Caco-2 (cell line): ENCODE measurements at places on chromosomes 2 and 18.

DNA sequence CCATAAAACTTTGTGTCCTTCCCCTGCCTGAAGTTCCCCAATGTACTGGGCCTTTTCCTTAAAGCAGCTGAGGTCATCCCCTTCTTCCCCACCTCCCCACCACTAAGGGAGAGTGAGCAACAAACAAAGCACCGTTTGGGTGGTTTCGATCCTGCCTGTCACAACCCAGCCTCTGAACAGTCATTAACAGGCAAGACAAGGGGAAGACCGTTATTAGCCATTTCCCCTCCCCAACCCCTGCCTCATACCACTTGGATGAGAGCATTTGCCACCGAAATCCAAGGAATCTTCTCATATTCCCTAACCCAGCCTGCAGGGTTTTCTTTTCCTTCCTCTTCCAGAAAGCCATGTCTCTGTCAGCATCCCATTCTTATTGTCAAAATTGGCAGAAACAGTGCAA, 65.6 kb downstream of the STRADB start:
- H3K4me3 ChIP-seq = no peak overlapping the region
- no peak overlapping the region for H3K27ac ChIP-seq
- no peaks in the 10 kb centered on the region for H3K36me3 ChIP-seq
- H3K27me3 ChIP-seq = no peaks in the 10 kb centered on the region
- H3K4me1 ChIP-seq = no peaks in the 10 kb centered on the region

GRCh38 chr2:125095826-125096225, 1070.7 kb downstream of the CNTNAP5 start:
- no peak overlapping the region for H3K27ac ChIP-seq
- H3K27me3 ChIP-seq = no peaks in the 10 kb centered on the region

DNA sequence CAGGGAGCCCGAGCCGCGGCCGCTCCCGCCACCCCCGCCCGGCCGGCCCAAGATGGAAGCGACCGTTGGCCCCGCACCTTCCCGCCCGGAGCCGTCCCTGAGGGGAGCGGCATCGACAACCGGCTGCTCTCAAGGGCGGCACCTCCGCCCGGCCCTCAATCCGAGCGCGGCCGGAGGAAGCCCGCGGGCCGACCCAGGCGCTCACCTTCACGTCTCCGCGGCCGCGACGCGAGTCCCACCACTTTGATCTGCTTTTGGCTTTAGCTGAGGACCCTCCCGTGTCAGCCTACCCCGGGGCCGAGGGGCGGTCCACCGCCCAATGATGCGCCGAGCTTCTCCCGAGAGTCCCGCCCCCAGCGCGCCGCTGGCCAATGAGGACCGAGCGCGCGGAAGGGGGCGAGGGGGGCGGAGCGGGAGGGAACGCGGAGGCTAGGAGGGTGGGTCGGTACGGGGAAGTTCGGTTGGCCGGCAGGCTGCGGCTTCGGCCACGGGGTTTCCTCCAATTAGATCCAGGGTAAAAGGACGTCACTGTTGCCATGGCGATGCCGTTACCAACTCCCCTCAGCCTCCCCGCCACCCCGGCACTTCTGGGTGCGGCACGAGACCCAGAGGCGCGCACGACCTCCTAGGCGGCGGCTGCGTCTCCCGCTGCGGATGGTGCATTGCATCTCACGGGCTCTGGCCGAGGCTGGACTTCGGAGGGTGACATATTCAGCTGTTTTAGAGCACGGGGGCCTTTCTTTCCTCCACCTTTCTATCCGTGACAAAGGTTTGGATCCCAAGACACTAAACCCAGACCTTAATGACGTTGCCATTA, at the start of gene YWHAQ:
YWHAQ (minus strand) TSS at position 262 of the 817 bp plus-strand sequence. CDS start 545 bp downstream, outside the sequence.
- peak within 1 kb of the TSS; percentile 89 for H3K4me3 ChIP-seq
- peak within 1 kb of the TSS; percentile 92 for H3K27ac ChIP-seq
- peak; percentile 100 for DNase-seq
- H3K36me3 ChIP-seq = peaks cover 5% of the 10 kb centered on the region; the same call in 1 of the 2 replicates

DNA sequence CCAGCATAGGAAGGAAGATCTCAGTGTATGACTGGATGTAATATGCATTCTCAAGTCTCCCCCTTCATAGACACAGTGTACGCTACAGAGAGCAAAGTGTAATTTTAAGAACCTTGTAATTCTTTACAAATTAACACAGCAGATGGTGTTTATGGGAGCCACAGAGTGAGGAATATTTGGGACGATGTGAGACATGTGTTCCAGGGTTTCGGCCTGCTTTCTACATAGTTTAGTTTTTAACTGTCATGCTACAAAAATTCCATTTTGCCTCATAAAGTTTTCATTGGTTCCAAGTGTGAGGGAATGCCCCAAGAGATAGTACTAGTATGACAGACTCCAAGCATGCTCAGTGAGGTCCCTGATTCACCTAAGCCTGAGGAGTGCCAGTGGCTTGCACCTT, 76.2 kb upstream of the LRRTM1 start:
- H3K36me3 ChIP-seq = no peaks in the 10 kb centered on the region
- no peaks in the 10 kb centered on the region for H3K27me3 ChIP-seq
- no peak overlapping the region for H3K4me3 ChIP-seq
- no peak overlapping the region for H3K27ac ChIP-seq
- no peak for DNase-seq

GRCh38 chr2:230924092-230924469, 961 bp downstream of the GPR55 start:
- H3K4me1 ChIP-seq = no peaks in the 10 kb centered on the region
- no peak overlapping the region for H3K27ac ChIP-seq
- no peaks in the 10 kb centered on the region for H3K36me3 ChIP-seq
- DNase-seq = no peak
- H3K4me3 ChIP-seq = no peak overlapping the region

DNA sequence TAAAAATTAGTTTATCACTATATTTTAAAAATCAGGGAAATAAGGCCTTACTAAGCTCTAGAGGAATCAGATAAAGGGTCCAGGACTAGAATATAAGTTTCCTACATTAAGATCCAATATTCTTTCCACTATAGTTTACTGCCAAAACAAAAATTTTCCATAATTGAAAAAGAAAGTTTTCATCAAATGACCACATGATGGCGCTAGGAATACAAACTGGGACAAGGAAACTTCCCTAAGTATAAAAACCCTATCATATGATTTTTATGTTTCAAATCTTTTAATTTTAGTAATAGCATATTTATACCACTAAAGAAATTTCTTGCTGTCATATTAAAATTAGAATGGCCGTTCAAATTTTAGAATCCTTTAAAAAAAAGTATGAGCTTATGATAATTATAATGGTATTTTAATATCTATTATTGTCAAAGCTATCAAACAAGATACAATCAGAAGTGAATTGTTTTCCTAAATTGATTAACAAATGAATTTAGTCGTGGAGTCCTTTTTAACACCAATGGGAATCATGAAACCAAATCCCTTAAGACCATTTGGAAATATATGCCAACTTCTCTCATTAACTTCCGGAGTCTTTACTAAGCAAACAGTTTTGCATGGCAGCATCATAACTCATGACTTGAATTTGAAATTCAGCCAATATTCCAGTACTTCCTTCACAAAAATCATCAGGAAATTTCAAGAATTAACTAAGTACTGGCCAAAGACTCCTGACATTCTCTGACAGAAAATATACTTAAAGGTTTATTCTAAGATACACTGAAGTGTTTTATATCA, 70.3 kb downstream of the SCN1A start:
- H3K36me3 ChIP-seq = no peaks in the 10 kb centered on the region
- DNase-seq = peak; percentile 5
- H3K27ac ChIP-seq = no peak overlapping the region
- H3K27me3 ChIP-seq = no peaks in the 10 kb centered on the region
- H3K4me1 ChIP-seq = no peaks in the 10 kb centered on the region

- H3K4me1 ChIP-seq = no peaks in the 10 kb centered on the region
- H3K27ac ChIP-seq = no peak overlapping the region
Measured at GRCh38 chr2:188884046-188884445, 90.1 kb upstream of the COL3A1 start.

- no peak for DNase-seq
- no peaks in the 10 kb centered on the region for H3K36me3 ChIP-seq
Measured at GRCh38 chr2:111239107-111239506, 118.4 kb downstream of the BCL2L11 start.

- no peak overlapping the region for H3K27ac ChIP-seq
- no peak for DNase-seq
- no peaks in the 10 kb centered on the region for H3K36me3 ChIP-seq
- no peaks in the 10 kb centered on the region for H3K4me1 ChIP-seq
Measured at GRCh38 chr18:56445422-56445821, 193.0 kb downstream of the TXNL1 start.

DNA sequence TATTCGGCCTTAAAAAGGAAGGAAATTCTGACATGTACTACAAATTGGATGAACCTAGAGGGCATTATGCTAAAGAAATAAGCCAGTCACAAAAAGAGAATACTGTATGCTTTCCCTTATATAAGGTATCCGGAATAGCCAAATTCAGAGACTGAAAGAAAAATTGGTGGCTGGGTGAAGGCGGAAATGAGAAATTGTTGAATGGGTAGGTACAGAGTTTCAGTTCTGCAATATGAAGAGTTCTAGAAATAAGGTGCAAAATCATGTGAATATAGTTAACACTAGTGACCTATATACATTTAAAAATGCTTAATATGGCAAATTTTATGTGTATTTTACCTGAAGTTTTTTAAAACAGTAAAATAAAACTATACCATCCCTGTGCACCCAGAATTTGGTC, 43.1 kb downstream of the RMP24 start:
- H3K27ac ChIP-seq = no peak overlapping the region
- H3K27me3 ChIP-seq = no peaks in the 10 kb centered on the region
- H3K36me3 ChIP-seq = no peaks in the 10 kb centered on the region
